Retinal pigment epithelial cell (primary cell): ENCODE measurements at places on chromosomes 7 and 10.

GRCh38 chr7:101608772-101609713 is 20.1 kb downstream of the MYL10 start:
- DNase-seq, result no peak

- peak; percentile 58 for DNase-seq
Measured at GRCh38 chr10:11468126-11468742, 143.2 kb downstream of the USP6NL start.

DNA sequence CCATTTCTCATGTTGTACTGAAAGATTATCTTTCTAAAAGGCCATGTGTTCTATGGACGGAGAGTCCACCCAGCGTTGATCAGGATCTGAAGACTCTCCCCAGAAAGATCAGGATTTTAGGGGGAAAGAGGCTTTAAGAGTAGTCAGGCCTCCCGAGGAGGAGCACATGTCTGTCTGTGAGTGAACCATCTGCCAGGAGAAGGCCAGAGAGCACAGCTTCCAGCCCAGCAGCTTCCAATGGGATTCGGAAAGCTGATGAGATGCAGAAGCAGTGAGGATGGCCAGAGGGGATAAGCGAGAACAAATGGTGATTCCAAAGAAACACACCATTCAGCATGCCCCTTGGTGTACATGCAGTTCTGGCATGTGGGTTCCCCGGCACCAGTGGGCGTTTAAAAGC is 88.5 kb upstream of the TCERG1L start:
- no peak for DNase-seq

GRCh38 chr10:124238367-124238766 is 145.0 kb upstream of the CHST15 start:
- DNase-seq, result no peak

GRCh38 chr10:121526801-121527221 is 71.4 kb downstream of the FGFR2 start:
- no peak for DNase-seq

- DNase-seq, result no peak
Measured at GRCh38 chr10:126846959-126847358, 58.3 kb upstream of the DOCK1 start.

GRCh38 chr10:111116762-111117445 is 40.1 kb downstream of the ADRA2A start:
- no peak for DNase-seq

DNA sequence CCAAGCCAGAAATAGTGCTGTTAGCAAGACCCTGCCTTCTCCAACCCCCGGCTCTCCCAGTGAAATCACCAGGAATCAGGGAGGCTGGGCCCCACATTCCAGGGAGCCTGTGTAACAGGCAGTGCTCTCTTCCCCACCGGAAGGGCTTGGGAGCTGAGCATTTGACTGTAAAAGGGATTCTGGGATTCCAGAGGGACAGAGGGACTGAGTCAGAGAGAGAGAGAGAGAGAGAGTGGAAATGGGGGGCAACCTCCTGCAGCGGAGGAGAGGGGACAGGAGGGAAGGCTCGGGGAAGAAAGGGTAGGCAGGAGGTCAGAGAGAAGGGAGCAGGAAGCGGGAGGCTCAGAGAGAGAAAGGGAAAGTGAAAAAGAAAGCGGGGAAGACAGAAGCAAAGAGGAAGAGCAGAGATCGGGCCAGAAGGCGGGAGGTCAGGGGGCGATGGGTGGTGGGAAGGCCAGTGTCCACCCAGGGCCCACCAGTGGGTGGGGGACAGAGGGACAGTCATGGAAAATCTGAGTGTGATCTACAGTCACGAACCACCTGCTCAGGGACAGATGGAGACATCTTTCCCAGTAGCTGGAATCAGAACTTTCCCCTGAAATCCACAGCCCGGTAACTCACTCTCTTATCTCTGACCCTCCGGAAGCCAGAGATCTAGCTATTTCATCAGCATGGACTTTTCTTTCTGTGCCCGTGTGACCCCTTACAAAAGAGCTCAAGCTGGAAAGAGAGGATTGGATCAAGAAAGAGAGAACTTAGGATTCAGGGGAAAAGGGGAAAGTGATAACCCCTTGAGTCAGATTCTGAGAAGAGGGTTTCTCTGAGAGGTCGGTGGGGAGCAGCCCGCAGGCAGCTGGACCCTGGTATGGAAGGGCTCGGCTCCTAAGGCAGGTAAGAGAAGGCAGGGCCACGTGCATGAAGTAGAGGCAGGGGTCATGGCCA is 4.6 kb upstream of the SERPINE1 start:
- DNase-seq, result peak; percentile 95

DNA sequence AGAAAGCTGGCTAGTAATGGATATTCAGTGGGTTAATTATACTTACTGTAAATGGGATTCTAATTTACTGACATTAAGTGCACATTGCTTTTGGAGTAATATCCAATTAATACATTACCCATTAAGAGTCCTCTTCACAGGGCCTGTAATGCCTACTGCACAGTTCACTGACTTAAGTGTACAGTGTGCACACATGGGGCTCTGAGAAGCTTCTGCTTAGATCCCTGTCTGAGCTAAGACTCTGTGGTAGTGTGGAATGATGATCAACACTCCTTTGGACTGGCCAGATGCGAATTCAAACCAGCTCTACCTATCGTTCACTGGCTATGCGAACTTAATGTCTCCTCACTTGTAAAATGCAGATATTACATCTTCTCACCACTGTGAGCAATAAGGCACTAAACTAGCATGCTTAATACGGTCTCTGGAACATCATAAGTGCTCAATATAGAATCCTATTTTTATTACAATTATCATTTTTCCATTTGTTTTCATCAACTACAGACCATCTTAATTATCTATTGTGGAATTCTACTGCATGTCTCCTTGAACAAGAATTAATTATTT is 53.8 kb upstream of the SEC61G start:
- DNase-seq, result no peak

DNA sequence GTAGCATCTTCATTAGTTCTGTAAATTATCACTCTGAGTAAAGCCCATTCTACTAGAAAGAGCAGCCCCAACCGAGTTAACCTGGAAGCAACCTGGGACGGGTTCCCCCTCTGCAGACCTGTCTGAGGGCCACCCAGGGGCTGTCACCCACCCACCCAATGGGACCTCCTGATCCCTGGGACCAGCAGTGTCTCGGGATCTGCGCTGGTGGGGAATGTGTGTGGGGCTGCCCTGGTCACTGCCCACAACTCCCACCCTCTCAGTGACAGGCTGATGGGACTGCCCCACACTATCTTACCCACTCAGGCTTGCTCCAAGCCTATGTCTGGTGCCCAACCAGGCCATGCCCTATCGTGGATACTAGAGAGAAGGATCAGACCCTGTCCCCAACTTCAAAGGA is 215.0 kb downstream of the GRID1 start:
- no peak for DNase-seq

GRCh38 chr10:22570733-22571430 is 143.5 kb downstream of the PIP4K2A start:
- no peak for DNase-seq

GRCh38 chr10:69495666-69496065 is 44.4 kb downstream of the TSPAN15 start:
- no peak for DNase-seq
